ENCODE measurements at places on chromosomes 2 and 18. TPM values are rescaled to one million over a fixed set of nuclear protein-coding genes. Genes with fewer than 3 reads are reported as not detected.

DNA sequence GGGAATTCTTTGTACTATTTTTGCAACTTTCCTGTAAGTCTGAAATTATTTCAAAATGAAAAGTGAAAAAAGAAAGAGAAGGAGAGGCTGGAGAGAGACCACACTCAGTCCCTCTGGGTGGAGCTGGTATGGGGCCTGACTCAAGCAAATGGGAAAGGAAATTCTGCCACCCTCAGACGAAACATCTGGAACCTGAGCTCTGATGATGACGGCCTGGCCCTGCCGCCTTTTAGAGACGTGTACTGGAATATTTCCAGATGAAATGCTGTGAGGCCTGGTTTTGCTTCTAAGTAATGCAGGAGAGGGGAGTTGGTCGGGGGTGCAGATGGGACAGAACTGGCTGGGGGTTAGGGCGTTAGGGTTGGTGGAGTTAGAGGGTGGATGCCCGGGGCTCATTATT lies 57.4 kb upstream of the GLI2 start:
- DNase-seq, result no peak

Gene MC4R
- not detected for total RNA-seq

GRCh38 chr2:39595116-39595515 lies 70.6 kb upstream of the TMEM178A start:
- DNase-seq, result no peak

- DNase-seq, result no peak
Observed at GRCh38 chr18:48955830-48956261, 5.1 kb upstream of the SMAD7 start.

GRCh38 chr2:55922291-55922907 lies 1.2 kb downstream of the EFEMP1 start:
- no peak for DNase-seq

GRCh38 chr2:190216829-190217228 lies 102.8 kb downstream of the HIBCH start:
- no peak for DNase-seq

DNA sequence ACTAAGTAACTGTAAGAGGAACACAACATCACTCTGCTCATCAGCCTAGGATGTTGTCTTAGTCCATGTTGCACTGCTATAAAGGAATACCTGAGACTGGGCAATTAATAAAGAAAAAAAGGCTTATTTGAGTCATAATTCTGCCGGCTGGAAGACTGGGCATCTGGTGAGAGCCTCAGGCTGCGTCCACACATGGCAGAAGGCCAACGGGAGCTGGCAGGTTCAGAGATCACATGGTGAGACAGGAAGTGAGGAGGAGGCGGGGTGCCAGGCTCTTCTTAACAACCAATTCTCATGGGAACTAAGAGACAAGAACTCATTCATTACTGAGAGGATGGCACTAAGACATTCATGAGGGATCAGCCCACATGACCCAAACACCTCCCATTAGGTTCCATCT lies 46.8 kb downstream of the EPG5 start:
- peak; percentile 22 for DNase-seq

GRCh38 chr18:74896390-74896991 lies 298.8 kb downstream of the ZNF407 start:
- DNase-seq, result peak; percentile 8

GRCh38 chr2:136206613-136207012 lies 88.7 kb upstream of the CXCR4 start:
- no peak for DNase-seq

- DNase-seq, result no peak
Observed at GRCh38 chr2:71615767-71616730, 162.7 kb downstream of the DYSF start.

DNA sequence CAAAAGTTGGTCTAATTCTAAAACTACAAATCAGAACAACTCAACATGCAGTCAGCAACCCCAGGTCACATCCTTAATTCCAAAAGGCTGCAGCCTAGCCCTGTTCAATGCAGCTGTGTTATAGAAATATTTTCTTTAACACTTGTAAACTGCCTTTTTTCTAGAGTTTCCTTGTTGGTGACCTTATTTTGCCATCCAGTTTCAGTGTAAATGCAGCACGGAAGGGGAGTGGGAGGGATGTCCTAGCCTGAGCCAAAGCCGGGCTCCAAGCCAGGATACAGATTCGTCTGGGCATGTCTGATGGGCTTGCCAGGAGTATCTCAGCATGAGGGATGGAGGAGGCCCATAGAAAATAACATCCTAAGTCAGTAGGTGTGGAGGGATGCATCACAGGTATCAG lies 17.7 kb upstream of the SP3 start:
- DNase-seq, result no peak

Gene CHRND
- 0.05 TPM for total RNA-seq

Data from NCI-H460 (cell line).